Prostate gland (tissue), 2 donors: ENCODE measurements at places on chromosomes 5 and 9. TPM values are rescaled to one million over a fixed set of nuclear protein-coding genes. Genes with fewer than 3 reads are reported as not detected.

Gene QRFP
- total RNA-seq: 1.0 TPM

Gene DDX4
- 34.9 TPM for total RNA-seq

Gene CDH9
- total RNA-seq: not detected

Gene MYMK
- not detected for total RNA-seq

Gene PROB1
- 2.4 TPM for total RNA-seq

Gene STXBP1
- 32.2 TPM for total RNA-seq

Gene IL5
- total RNA-seq: not detected

Gene ZBTB6
- 6.5 TPM for total RNA-seq

Gene POLK
- 28.4 TPM for total RNA-seq

Gene SPATA31D4
- not detected for total RNA-seq

Gene LCN15
- not detected for total RNA-seq

Gene LTC4S
- total RNA-seq: 8.2 TPM

Gene PFN3
- not detected for total RNA-seq

Gene IFNA21
- total RNA-seq: not detected

Gene IRX4
- total RNA-seq: 30.0 TPM

Gene GABRB2
- total RNA-seq: 1.1 TPM

Gene MLANA
- total RNA-seq: not detected

Gene CCDC171
- 7.6 TPM for total RNA-seq

Gene PCA3
- not detected for total RNA-seq

Gene SLC45A2
- total RNA-seq: not detected

Gene F2RL2
- total RNA-seq: not detected
